ENCODE measurements at places on chromosomes 16 and 17.

DNA sequence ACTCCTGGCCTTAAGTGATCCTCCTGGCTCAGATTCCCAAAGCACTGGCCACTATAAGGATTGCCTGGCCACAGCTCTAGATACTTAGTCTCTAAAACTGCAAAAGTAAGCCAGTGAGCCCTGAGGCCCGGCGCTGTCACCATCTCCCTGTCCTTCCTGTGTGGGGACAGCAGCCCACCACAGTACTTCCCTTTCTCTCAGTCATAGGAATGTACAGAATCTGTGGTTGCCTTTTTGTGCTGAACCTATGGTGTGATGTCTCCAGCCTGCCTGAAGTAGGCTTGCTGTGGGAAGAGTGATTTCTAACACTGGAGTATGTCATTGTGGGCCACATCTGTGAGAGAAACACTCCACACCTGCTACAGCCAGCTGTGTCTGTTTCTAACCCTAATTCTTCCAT lies 24.7 kb downstream of the NTAN1 start:
- DNase-seq: no peak

DNA sequence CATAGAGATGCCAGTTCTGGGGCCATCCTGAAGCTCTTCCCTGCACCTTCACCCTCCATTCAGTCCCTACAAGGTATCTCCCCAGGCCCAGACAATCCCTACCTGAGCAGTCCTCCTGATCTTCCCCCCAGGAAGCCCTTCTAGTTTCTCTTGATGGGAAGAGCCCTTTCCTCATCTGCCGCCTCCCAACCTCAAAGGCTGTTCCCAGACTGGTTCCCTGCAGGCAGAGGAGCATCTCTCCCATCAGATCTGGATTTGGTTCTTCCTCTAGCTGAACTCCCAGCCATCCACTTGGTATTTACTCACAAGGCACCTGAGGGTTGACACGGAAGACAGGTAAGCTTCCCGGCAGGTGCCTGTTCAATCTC lies 24.6 kb upstream of the PHB1 start:
- DNase-seq: no peak

DNA sequence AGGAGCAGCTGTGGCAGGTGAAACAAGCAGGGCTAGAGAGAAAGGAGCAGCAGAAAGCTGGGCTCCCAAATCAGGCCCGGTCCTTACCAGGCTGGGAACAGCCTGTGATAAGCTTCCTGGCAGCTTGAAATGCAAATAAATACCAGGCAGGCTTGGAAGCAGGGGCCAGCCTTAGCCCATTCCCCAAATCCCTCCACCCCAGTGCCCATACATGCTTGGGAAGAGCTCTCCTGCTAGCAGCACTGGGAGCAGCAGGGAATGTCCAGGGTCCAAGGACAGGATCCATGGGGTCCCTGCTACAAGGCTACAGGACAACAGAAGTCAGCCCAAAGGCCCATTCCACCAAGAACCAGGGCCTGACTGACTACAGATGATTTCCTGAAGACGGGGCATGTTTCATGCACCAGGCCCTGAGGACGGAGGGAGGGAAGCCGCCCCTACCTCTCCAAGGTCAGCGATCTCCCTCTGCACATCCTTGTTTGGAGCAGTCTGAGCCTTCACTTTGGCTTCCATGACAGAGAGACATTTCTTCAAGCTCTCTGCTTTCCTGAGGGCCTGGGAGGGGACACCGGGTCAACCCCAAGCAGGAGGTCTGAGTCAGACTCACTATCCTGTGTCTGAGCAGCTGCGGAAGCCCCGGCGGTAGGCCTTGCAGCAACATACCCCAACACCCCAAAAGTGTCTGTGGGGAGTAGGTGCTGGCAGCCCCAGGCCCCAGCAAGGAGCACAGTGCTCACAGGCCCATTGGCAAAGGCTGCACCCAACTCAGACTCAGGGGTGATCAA lies 2.6 kb upstream of the EXOSC6 start:
- DNase-seq: no peak

DNA sequence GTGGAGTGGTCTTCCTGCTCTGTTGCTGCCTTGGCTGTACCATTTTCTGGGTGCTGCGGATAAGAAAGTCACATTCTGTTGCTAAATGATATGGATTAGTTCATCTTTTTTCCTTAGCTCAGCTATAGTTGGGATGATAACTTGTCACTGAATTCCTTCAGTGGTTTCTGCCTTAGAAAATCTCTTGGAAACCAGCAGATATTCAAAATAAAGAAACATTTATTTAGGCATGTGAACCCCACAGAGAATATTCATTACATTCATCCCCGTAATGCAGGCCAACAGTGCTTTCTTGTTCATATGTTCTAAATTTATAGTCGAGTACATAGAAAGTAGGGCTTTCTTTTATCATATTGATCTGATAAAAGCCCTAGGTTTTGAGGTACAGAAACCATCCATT lies 151.3 kb downstream of the CYB561 start:
- no peak for DNase-seq

DNA sequence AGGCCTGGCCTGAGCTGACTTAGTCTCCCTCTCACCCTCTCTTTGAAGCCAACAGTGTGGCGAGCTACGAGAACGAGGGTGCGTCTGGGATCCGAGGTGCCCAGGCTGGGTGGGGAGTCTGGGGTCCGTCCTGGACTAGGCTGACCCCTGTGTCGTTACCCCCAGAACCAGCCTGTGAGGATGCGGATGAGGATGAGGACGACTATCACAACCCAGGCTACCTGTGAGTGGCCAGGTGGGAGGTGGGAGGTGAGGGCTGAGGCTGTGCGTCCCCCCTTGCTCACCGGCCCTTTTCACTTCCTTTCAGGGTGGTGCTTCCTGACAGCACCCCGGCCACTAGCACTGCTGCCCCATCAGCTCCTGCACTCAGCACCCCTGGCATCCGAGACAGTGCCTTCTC lies 1.6 kb downstream of the LAT start:
- DNase-seq: no peak

DNA sequence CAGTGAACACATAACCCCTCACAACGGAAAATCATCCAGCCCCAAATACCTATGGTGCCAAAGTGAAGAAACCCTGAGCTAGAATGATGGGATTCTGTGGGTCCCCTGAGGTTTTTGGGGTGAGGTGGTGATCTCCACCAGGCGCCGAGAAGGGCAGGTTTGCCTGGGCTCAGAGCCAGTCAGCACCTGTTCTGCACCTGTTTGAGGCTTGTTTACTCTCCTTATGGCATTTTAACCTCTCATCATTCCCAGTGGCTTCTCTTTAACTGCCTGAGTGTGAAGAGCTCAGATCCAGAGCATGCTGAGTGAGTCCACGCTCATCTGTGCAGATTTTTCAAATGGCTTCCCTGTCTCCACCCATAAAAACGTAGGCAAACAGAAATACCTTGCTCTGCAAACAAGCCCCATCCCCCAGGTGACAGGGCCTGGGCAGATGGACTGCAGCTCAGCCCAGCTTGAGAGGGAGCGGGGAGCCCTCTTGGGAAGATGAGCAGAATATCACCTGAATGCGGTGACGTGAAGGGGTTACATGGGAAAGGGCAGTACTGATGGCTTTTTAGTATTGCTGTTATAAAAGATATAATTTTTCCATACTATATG lies 40.1 kb upstream of the CLEC19A start:
- DNase-seq: no peak

GRCh38 chr17:82031303-82031884 lies at the start of gene RAC3:
Gene RAC3 (plus strand): TSS chr17:82031678. CDS start chr17:82031762, 84 bp downstream.
- no peak for DNase-seq

GRCh38 chr17:37231887-37232286 lies 143.9 kb upstream of the C17orf78 start:
- DNase-seq: no peak

GRCh38 chr16:27690608-27691007 lies 140.7 kb downstream of the KATNIP start:
- DNase-seq: no peak

DNA sequence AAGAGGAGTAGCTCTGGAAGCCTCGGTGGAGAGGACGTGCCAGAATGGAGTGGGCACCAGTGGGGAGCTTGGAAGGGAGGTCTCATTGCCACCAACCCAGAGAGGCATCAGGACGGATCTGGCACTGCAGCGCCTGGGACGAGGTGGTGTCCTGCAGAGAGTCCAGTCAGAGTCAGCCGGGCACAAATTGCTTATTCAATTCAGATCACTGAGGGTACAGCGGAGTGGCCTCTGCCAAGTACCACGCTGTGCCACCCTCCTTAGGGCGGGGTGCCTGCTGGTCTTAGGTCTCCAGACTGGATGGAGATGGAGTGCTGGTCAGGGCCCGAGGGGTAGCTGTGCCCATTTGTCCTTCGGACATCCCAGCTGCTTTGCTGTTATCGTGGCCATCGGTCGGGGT lies 18.9 kb upstream of the SPPL2C start:
- DNase-seq: no peak

- DNase-seq: no peak
Measured at GRCh38 chr17:14792746-14793145, 472.4 kb downstream of the PMP22 start.

DNA sequence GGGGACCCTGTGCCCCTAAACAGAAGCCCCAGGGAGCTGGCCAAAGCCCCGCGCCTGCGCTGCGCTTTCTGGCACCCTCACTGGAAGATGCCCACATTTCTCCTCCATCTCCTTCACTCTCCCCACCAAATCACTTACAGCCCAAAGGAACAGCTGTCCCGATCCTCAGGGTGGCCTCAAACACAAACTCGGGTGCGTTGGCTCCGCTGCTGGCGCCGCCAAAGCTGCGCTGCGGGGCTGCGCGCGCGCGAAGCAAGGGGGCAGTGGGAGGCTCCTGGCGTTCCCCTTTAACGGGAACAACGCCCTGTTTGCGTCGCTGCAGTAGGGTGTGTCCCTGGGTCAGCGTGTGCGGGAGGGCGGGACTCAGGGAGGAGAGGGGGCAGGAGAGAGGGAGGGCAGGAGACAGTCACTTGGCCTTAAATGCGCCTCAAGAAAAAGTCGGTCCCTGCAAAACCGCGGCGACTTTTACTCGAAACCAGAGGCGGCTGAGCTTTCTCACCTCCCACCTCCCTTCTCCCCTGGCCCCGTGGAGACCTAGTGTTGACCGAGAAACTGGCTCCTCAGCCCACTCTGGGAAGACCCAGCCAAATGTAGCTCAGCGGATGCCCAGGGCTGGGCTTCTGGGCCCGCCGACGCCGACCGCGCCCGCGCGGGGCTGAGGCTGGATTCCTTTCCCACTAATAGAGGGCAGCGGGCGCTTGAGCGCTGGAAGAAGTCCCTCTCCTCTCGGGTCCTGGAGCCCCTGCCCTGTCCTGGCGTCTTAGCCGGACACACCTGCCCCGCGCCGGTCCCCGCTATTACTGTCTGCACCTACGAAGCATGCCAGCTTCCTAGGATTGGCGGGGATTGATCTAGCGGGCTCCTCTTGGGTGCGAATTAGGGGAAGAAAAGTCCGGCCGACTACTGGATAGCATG lies 2.6 kb downstream of the PMP22 start:
- no peak for DNase-seq

DNA sequence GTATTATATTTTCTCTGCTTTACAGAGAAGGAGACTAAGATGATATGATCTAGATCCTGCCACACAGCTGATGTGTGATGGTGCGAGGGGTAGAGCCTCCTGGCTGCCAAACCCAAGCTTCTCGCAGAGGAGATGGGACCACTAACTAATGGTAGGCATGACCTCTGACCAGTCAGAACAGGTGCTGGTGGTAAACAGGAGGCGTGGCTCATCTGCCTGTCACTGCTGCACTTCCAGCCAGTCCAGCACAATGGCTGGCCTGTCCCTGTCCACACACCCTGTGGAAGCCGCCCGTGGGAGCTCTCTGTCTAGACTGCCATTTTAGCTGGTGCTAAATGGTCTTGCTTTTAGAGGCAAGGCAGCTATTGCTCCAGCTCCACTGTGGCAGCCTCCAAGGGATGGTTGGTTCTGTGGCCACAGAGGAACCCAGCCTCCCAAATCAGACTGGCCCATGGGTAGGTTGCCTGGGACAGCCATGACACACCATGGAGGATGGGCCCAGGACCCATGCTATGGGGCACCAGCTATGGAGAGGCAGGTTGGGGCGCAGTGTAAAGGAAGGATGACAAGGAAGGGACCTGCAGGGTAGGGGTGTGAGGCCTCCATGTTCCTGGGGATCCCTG lies 86.7 kb downstream of the KSR1 start:
- no peak for DNase-seq

DNA sequence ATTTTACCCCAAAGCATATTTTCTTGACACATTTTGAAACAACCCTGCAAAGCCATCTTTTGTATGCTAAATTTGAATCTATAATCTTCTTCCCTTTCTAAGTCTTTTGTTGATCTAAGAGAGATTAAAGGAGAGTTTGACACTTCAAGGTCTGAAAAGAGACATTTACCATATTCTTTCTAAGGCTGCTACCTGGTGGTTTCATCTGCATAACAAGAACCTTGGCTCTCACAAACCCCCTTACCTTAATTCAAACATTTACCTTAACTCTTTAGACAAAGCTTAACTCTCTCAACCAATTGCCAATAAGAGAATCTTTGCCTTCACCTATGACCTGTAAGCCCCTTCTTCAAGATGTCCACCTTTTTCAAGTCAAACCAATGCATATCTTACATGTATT lies 1143.6 kb downstream of the CDH11 start:
- no peak for DNase-seq

GRCh38 chr17:30476726-30477082 lies 504 bp upstream of the GOSR1 start:
- no peak for DNase-seq

- no peak for DNase-seq
Measured at GRCh38 chr17:65249774-65250173, 112.6 kb downstream of the RGS9 start.

DNA sequence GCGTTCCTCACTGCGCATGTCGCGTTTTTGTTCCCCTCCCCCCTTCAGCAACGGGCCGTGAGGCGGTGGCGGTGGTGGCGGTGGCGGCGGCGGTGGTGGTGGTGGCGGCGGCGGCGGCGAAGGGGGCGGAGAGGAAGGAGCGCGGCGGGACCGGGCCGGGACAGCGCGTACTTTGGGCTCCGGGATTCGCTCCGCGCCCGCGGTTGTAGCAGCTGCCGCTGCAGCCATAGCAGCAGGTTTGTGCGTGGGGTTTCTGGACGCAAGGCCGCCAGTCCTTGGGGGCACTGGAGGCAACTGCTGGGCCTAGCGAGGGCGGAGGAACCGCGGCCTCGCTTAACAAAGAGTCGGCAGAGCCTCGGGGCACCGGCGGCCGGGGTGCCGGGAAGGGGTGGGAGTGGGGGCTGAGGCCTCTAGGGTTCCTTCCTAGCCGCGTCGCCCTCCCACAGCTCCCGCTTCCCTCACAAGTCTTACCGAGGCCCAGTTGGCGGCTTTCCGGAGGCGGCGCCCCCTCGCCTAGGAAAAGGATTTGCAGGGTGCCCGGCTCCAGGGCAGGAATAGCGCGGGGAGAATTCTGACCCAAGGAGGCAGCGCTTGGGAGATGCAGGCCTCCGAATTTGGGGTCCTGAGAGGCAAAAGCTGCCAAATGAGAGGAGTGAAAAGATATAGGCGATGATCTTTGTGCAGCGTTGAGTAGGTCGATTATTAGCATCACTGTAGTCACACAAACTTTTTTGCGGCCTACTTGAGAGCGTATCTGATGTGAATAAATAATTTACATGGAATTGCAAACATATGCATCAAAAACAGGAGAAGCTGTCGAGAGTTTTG lies at the start of gene DDX42:
Gene DDX42, plus strand, starts transcription at position 30 of the 828 bp plus-strand sequence. CDS start 12,880 bp downstream, outside the sequence.
- no peak for DNase-seq

DNA sequence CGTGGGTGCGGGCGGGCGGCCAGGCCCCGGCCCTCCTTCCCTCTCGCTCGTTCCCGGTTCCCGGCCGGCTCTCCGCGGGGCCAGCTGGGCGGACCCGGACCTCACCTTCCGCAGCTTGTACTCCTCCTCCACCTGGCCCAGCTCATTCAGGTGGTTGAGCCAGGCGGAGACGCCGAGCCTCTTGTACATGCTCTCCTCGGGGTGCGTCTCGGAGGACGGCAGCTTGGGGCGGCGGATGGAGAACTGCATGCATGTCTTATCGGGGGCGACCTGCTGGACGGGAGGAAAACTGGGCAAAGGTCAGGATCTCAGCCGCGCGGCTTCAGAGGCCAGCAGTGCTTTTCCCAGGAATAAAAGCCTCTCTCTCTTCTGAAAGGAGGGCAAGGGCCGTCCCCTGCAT lies 85.4 kb downstream of the TBC1D16 start:
- no peak for DNase-seq
